ENCODE measurements at places on chromosomes 4 and X.

DNA sequence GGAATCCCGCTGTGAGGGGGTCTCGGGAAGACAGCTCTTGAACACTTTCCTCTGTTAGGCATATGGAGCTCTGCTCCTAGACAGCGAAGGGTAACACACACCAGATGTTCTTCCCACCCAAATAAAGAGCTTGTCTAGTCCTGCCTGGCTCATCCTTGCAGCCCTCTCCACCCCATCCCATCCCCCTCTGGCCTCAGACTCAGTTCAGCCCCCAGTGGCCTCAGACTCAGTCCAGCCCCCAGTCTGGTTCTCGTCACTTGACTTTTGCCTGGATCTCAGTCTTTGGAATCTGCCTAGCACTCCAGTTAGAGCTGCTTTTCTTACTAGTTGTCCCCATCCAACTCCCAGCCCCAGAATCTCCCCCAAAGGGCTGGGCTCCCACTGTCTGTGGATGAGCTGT is 14.9 kb downstream of the RAB33A start:
- DNase-seq, result no peak

- DNase-seq, result no peak
Observed at GRCh38 chr4:187632260-187632995, 363.1 kb upstream of the ZFP42 start.

- no peak for DNase-seq
Observed at GRCh38 chr4:22508376-22508775, 7.5 kb downstream of the ADGRA3 start.

- no peak for DNase-seq
Observed at GRCh38 chrX:9258421-9259104, 206.3 kb upstream of the TBL1X start.

DNA sequence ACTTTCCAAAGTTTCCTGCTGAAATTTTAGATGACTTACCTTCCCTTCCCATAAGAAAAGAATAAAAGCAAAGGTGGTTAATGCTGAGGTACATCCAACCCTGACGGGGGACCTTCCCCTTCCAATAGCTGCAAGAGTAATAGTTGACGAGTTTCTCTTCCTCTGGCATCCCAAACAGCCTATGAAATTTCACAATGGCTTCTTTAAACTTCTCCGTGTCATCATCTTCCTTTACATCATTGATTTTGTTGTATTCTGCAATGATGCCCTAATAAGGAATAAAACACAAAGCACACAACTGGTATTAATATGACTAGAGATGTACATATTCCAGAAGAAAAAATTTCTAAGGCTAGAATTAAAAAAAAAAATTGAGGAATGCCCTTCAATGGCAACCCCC is 76.6 kb downstream of the TBC1D9 start:
- no peak for DNase-seq

- no peak for DNase-seq
Observed at GRCh38 chr4:2068198-2068470, 9.0 kb downstream of the NAT8L start.

Measured in GM12864 (cell line).